ENCODE measurements at places on chromosomes 1 and 21.

- DNase-seq: no peak
These were observed 38.5 kb downstream of the MRPL37 start for GRCh38 chr1:54238353-54239034.

DNA sequence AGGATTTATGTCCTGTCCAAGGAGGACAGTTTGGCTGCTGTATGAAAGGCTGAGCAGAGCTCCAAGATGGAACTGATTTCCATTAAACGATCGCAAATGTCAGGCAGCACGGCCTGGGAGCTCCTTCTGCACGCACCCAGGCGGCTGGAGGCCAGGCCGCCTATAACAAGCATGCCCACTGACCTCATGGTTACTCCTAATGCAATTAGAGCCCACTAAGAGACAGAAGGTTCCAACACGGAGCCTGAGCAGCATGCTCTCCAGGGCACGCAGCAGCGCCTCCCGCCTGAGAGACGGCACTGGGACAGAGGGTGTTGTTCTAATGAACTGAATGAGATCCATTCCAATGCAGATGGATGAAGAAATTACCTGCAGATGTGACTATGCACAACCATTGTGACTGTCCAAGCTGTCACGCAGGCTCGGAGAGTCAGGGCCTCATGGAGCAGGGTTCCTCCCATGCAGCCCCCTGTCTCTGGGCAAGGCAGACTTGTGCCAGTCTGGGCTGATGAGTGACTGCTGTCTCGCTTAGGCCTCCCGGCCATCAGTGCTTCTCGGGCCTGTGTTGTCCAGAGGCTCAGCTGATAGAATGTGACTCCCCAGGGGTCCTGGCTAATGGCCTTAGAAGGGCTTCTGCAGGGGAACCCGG, 25.2 kb upstream of the CDCA8 start:
- no peak for DNase-seq

GRCh38 chr1:245207056-245207638, 52.4 kb downstream of the KIF26B start:
- no peak for DNase-seq

DNA sequence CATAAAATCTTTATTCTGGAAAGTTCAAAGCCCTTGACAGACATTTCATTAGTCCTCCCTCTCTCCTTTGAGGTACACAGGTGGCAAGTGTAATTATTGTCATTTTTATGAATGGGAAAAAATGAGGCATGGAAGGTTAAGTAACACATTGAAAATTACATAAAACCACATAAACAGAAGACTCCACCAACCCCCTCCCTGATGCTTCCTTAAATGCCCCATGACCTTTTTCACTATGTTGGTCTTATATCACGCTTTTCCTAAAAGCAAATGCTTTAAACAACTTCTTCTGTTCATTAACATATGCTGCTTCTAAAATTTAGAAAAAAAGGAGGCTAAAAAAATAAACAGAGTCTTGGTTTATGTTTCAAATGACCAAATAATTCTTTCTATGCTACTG, 648.4 kb downstream of the PTPRC start:
- DNase-seq: no peak

- DNase-seq: no peak
These were observed 29.6 kb upstream of the RGS16 start for GRCh38 chr1:182633657-182634281.

- DNase-seq: no peak
These were observed 11.2 kb upstream of the GATAD2B start for GRCh38 chr1:153933955-153934354.

DNA sequence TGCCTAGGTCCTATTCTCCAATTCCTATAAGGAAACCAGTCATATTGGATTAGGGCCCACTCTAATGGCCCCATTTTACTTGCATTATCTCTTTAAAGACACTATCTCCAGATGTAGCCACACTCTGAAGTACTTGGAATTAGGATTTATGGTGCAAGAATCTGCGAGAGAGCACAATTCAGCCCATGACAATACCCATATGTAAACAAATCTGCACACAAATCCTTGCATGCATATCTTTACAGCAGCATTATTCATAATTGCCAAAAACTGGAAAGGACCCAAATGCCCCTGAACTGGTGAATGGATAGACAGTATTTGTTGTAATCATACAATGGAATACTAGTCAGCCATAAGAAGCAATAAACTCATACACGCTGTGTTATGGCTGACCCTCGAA, 229.8 kb upstream of the ADAMTS5 start:
- no peak for DNase-seq

- peak; percentile 64 for DNase-seq
These were observed 21.3 kb downstream of the RRP1 start for GRCh38 chr21:43810505-43811261.

- no peak for DNase-seq
These were observed 1.2 kb upstream of the TMPRSS3 start for GRCh38 chr21:42396799-42397745.

DNA sequence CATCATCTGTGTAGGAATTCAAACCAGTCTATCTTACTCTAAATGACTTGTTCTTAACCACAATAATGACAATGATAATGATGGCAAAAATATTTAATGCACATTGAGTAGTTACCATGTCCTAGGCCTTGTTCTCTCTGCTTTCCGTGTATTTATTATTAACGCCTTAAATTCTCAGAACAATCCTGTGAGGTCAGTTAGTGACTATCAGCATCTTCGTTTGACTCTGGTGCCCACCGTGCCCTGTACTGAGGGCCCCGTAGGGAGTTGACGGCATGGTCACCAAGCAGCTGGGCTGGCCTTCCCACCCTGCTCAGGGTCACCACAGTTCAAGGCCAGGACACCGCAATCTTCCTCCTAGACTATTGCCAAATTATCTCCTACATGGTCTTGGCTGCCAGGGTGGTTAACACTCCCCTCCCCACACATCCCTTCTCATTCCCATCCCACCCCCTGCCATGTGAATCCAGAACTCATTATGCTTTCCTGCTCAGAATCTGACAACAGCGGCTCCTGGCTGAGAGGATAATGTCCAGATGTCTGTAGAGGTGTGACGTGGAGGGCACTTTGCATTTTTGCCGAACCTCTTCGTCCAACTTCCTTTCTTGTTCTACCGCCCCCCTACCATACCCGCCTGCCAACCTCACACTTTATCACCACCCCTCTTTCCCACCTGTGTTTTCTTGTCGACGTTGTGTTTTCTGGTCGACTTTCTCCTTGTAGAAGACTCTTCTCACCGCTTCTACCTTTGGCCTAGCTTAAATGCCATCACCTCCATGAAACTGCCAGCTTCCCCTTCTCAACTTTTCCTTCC, 33.4 kb downstream of the IGFN1 start:
- no peak for DNase-seq

DNA sequence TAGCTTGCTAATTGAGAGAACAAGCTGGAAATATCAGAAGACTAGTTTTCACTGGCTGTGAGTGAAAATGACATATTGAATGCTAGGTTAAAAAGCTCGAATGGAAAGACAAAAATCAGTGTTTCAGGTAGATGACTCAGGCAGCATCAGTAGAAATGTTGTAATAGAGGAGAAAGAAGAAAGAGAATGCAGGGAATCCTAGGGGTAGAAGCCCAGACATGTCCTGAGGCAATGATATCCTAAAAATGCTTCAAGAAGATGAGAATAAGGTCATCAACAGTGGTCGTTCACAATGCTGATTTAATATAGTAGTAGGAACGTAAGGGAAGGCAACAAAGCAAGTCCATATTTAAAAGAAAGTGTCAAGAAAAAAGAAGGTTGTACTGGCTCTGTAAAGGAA, 96.7 kb upstream of the HP1BP3 start:
- DNase-seq: no peak

DNA sequence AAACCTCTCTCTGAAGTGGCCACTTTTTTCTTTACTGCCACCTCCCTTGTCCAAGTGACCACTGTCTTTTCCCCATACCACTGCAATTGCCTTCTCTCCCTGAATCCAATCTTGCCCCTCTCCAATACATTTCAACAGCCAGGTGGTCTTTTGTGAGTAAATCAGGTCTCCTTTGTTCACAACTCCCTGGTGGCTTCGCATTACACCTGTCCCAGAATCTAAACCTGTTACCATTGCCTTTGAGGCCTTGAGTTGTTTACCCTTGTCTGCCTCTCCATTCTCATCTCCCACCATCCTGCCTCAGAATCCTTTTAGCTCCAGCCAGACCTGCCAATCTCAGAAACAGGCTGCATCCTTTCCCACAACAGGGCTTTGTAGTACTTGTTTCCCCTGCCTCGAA, 21.8 kb upstream of the DYNLT5 start:
- no peak for DNase-seq

- DNase-seq: no peak
These were observed 169.1 kb upstream of the EDN2 start for GRCh38 chr1:41653574-41653973.

GRCh38 chr1:71080230-71080738, 551 bp downstream of the ZRANB2 start:
- peak; percentile 15 for DNase-seq

GRCh38 chr1:22309572-22309971, 142.1 kb upstream of the ZBTB40 start:
- no peak for DNase-seq

- DNase-seq: no peak
These were observed 98.0 kb upstream of the C1orf174 start for GRCh38 chr1:3998086-3998485.

GRCh38 chr1:224939844-224940425, 10.5 kb downstream of the DNAH14 start:
- no peak for DNase-seq

GRCh38 chr1:84538599-84538998, 32.2 kb upstream of the GNG5 start:
- DNase-seq: no peak

DNA sequence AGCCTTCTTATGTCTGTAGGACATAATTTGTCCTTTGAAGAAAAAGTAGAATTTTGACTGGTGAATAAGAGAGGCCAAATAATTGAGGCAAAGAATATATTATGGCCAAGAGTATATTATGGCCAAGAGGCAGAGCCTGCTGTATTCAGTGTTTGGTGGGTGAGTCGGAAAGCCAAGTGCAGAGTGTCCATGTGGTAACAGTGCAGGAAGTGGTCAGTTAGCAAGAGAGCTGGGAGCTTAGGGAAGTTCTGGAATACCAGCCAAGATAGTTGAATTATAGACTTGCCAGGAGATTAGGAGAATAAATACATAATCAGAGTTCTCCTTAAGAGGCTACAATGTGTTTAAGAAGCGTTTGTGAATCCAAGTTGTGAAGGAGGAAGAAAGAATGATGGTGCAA, 131.5 kb upstream of the LMO4 start:
- no peak for DNase-seq

- DNase-seq: no peak
These were observed 268.8 kb upstream of the NCAM2 start for GRCh38 chr21:20729376-20729775.

GRCh38 chr1:8015809-8016165, 10.3 kb downstream of the ERRFI1 start:
- no peak for DNase-seq

DNA sequence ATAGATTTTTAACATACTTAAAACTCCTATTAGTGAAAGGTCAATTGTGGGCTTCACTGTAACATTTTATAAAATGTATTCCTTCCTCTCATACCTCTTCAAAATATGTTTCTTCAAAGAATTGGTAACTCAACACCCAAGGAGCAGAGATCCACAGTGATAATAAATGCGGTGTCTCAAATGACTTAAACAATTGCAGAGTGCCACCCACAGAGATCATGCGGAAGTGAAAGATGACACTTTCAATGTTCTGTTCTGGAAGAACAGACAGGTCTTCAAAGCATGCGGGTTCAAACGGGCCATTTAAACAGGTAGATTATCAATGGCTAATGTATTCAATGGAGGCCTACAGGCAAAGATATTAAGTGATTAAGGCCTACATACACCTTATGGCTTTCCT, 157.0 kb upstream of the GREM2 start:
- DNase-seq: no peak

- no peak for DNase-seq
These were observed 20.0 kb upstream of the ADARB1 start for GRCh38 chr21:45054227-45054926.

DNA sequence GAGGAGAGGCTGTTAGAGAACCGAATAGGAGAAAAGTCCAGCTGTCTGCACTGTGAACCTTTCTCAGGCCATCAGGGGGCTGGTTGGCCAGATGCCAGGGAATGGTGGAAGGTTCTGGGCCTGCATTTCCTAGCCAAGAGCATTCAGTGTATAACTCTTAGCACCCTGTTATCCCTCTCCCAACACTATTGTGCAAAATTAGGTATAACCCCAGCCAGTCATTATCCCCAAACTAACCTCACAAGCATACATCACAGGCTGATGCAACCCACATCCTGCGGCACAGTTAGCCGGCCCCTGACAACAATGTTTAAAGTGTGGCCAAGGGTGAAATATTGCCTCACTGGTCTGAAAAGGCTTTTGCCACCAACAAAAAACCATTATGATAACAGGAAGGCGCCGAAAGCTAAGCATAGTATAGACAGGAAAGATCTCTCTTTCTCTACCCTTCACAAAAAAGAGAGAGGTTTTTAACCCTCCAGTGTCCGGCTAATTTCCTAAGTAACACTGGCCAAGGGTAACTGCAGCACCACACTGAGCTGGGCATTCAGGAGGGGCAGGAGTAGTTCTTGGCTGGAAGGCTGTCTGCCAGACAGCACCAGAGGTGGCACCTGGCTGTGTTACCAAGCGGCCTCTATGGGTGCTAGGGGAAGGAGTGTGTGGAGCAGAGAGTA, 77.3 kb upstream of the BCAR3 start:
- DNase-seq: no peak

DNA sequence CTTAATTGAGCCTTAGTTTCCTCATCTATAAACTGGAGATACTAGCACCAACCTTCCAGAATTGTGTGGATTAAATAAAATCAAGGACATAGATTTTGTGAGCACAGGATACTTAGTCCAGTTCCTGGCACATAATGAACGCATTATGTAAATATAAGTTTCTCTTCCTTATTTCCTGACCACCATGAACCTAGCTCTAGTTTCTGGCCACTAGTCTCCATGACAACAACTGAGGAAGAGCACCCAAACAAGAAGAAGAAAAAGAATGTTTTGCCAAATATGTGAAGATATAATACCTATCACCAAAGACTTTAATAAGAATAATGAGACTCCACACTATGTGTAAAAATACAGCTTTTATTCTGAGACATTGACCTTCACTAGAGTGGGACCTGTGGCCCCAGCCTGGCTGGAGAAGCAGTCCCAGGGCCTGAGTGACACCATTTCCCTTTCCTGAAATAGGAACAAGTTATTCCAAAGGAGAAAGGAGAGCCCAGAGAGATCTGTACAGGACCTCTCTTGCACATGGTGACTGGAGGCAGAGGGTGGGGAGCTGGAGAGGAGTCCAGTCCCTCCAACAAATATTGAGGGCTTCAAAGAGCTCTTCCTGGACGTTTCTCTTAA, 940 bp upstream of the USF1 start:
- DNase-seq: no peak

DNA sequence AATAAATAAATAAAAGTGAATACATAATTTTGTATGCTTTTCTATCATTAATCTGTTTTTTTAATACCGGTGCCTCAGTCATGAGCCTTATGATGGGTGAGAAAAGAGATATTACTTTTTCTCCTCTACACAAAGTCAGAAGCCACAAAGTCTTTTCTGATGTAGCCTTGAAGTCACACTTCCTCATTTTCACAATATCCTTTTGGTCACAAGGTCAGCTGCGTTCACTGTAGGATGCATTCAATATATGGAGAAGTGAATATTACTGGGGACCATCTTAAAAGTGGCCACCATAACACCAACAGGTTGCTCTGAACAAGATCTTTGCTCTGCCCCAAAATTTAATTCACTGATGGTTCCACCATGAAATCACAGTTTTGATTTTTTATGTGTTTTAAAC, 83.3 kb upstream of the TNR start:
- no peak for DNase-seq

Data from LoVo (cell line).